ENCODE measurements at places on chromosomes 7 and 10.

DNA sequence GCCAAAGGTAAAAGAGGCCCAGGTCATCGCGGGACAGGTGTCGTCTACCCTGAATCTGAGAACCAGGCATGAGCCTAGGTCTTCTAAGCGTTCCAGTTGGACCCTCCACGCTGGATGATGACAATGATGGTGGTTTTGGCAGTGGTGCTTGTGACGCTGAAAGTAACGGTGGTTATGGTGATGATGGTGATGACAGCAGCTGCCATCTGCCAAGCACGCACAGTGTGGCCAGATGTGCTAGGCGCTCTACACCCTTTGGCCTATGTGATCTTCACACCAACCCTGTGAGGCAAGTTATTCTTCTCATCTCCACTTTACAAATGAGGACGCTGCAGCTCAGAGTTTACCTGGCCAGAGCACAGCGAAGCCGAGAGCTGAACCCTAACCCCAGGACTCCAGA lies 93.9 kb downstream of the FAM53B start:
- no peak for DNase-seq

DNA sequence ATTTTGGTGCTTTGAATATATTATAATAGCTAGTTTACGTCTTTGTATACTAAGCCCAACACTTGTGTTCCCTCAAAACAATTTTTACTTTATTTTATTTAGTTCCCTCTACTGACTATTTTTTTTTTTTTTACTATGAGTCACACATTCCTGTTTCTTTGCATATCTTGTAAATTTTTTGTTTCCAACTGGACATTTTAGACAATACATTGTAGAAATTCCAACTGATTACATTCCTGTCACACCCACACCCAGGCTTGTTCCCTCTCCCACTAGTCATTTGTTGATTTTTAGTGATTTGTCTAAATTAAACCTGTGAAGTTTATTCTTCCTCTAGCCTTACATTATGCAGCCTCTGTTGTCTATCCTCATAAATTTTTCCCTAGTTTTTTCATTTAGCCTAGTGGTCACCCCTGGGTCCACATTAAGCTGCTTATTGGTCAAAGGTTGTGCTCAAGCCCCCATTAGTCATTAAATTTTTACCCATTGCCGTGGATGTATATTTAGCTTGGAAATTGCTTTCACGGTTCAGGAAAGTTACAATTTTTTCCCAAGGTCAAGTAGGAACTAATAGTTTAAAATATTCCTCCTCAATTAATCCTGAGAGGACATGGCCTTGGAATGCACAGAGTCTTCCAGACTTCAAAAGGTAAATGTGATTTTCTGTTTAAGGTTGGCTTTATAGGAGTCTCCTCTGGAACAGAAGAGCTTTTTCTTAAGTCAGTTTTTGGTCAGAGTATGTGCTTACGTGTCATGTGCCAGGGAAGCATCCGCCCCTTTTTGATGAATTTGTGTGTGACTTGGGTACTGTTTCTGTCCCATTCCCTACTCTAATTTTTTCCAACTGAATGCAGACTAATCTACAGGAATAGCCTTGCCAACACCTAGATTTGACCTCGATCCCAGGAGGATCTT lies 207.6 kb upstream of the TMEM72 start:
- DNase-seq: no peak

DNA sequence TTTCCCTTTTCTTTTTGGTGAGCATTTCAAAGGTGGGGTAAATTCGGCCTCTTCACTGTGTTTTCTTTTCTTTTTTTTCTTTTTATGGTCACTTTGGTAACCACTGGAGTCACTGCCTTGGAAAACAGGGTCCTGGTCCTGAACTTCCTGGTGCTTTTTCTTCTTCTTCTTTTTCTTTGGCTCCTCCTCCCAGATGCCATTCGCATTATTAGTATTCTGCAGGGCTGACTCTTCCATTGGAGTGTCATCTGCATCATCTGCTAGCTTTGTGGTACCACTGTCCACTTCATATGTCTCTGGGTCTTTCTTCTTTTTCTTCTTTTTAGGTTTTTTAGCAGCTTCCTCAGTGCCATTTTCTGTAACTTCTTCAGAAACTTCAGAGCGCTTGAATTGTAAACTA lies 10.5 kb downstream of the POLR1F start:
- no peak for DNase-seq

- no peak for DNase-seq
These were observed 13.6 kb downstream of the MRPS33 start for GRCh38 chr7:141001122-141001521.

DNA sequence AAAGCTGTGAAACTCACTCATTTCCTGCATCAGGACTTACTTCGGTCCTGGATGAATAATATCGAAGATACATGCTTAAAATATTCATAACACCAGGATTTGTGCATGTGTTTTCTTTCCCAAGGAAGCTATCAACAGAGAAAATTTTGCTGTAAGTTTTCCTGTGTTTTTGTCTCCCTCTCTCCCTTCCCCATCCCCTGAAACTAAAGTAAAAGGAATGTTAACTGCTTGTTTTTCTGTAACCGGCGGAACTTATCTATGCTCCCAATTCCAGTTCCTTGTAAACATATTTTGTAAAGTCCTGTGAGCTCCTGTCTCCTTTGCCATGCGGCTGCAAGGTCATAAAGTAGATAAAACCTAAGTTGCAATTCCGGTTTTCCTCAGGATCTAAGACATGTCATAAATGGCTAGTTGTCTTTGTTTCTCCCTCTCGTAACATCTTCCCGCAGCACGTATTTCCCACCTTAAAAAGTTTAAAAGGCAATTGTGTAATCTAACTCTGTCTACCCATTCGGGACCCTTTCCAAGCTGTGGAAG lies 79.0 kb upstream of the POM121L12 start:
- DNase-seq: no peak

- DNase-seq: no peak
These were observed 161.6 kb upstream of the MKLN1 start for GRCh38 chr7:131166066-131166465.

DNA sequence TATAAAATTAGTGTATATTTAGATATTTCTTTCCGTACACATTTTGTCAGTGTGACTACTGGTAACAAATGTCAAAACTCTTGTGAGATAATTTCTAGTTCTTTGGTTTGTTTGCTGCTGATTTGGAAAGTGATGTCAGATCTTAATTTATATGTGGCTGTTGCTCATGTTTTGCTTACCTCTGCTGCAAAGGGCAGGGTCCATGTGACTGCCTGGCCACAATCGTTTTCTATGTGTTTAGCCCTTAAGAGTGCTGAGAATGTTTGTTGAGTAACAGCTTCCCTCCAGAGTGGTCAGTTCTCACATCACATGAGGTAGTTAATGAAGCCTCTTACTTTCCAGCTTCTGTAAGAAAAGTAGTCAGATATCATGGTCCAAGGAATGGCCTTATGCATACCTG lies 4.2 kb downstream of the NRBF2 start:
- no peak for DNase-seq

DNA sequence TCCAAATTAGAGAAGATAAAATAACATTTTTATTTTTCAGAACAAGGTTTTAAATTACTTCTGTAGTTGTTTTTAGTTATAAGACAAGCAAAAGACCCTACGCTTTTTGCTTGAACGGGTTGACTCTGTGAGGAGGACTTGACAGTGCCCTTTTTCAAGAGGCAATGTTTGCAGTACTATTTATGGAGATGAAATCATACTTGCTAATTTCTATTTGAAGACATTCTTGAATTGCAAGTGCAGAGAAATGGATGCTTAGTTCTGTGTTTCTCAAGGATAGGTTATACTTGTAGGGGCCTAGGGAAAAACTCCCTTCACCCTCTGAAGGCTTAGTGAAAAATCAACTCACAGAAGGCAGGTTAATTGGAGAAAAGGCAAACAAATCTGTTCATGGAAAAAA lies 1229.5 kb downstream of the REEP3 start:
- no peak for DNase-seq

DNA sequence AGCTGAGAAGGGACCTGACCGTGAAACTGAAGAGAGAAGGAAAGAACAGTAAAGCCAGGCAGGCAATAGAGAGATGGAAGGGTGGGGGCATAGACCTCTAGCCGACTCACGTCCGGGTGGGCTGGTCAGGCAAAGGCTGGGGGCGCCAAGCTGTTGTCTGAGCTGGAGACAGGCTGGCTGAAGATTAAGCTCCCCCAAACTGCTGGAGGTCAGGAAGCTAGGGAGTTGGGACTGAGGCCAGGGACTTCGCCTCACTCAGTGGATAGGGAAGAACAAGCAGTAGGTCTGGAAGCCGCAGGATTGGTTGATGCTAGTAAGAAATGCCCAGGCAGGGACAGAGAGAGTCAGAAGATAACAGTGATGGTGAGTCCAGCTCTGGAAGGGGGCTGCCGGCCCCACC lies 5.3 kb downstream of the PITX3 start:
- no peak for DNase-seq

DNA sequence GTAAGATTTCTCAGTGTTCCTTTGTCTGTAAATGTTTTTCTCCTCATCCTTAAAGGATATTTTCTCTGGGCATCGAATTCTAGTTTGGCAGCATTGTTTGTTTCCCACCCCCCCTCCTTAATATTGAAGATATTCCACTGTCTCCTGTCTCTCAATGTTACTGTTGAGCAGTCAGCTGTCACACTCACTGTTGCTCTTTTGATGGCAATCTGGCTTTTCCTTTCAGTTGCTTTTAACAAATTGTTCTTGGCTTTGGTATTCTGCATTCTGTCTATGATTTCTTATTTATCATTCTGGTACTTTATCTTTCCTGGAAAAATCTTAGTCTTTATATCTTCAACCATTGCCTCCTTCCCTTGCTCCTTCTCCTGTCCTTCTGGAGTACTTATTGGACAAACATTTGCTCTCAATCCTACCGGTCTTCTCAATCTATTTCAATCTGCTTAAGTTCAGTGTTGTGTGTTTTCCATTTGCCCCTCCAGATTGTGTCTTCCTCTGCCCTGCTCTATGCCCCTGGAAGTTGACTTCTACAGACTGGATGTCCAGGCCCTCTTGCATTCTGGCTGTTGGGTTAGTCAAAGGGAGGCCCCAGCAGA lies 9.3 kb upstream of the GTPBP4 start:
- DNase-seq: no peak

DNA sequence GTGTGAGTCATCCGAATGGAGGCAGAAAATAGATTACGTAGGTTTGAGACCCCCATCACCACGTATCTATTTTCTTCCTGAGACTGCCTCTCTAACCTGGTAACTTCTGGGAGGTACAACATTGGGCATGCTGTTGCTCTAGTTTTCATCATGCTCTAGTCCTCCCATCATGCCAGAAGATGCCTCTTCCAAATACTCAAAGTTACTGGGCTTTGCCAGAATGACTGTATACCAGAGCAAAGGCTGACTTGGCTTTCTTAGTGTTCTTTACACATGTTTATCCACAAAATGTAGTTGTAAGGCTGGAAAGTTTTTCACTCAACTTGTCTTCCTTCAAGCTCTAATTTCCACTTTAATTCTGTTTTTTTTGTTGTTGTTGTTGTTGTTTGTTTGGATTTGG lies 370.5 kb downstream of the MDFIC start:
- no peak for DNase-seq

DNA sequence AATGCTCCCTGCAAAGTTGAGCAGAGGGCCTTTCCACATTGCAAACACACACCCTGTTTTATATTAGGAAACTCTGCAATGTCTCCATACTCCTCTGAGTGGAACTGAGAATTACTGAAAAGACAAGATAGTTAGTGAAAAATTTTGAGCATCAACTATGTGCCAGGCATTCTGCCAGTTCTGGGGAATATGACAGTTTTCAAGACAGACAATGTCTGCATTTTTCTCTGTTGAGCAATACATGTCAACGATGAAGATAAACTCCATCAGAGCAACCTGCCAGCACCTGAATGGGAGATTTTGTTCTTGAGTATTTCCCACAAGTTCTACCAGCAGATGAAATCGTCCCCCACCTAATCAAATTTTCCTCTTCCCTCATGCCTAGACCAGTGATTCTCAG lies 203.4 kb upstream of the BMPER start:
- DNase-seq: no peak

DNA sequence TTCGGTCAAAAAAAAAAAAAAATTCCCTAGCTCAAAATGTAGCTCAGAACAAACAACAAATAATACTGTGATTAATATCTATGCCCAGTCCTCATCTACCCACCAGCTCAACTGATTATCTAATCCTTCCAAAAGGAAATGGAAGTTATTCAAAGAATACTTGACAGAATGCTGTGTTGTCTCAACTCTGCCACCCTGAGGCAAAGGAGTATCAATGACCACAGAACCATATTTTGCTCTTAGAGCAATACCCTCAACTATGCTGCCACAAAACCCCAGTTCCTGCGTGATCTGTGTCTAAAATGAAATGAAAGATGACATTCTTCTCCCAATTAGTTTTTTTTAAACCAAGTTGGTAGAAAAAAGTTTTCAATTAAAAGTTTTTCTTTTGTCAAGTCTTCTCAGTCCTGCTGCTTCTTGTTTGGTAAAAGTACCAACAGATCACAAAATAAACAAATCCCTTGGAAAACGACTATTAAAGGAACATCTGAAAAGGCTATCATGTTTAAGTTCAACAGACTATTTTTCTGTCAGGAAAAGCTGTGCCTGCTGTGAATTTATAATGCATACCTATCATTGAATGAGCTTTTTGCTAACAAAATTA lies 21.6 kb downstream of the RBM28 start:
- DNase-seq: no peak

DNA sequence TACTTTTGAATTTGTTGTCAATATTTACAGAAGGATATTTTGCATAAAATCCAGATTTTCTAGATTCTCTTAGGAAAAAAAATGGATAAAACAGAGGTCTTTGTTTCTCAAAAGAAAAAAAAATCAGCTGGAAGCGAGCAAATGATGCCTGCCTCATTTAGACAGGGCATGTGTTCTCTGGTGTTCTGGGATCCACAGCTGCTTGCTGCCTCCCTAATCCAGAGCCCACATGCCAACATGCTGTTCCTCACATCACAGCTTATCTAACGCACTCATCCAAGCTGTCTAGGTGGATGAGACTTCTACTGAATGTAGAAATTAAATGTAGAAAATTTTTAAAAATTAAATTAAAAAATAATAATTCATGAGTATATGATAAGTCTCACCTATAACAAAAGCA lies 630.1 kb downstream of the SORCS1 start:
- DNase-seq: no peak

DNA sequence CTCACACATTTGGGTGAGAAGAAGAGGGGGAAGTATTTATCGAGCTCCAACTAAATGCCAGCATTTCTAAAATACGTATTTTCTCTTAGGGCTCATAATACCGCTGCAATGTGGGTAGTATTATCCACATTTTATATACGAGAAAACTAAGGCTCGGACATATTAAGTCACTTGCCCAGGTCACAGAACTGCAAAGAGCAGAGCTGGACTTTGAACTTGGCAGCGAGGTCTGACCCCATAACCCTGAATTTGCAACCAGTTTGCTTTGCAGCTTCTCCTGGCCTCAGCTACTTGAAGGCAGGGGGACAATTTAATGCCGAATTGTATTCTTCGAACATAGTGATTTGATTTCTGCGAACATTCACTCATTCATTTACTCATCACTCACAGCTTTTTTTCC lies 7.2 kb downstream of the ABLIM1 start:
- no peak for DNase-seq

GRCh38 chr10:43110338-43111071 lies 27.7 kb upstream of the CSGALNACT2 start:
- DNase-seq: no peak

DNA sequence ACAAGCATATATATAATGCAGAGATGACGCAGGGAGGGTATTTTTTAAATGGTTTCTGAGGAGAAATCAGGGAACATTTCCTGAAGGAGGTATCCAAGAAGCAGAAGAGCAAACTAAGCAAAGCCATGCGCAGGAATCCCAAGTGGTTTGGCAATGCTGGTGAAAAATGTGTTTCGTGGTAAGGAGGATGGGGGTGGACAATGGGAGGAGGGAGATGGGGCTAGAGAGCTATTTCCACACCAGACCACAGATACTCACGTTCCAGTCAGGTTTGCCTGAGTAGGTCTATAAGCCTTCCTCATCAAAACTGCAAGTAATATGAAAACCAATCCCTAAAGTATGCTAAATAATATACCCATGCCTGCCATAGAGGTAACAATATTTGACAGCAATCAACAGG lies 223.7 kb upstream of the MKLN1 start:
- DNase-seq: no peak

Measured in cortex of kidney (tissue), 1 donor.